NCI-H524 (cell line): ENCODE measurements at places on chromosomes 3 and 15.

DNA sequence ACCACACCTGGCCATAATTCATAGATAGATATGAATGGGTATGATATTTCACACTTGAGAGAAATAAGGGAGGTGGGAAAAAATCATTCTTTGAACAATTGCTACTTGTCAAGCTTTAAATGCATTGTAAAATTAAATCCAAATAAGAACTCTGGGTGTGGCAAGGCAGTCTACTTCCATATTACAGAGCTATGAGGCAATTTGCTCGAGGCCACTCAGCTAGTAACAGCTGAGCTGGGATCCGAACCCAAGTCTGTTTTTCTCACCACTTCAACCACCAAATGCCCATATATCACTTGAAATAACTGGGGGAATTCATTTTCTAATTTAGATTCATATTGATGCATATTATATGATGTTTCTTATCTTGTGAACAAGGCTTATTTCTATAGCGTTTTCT, 482.2 kb upstream of the ADAMTS9 start:
- DNase-seq = no peak

DNA sequence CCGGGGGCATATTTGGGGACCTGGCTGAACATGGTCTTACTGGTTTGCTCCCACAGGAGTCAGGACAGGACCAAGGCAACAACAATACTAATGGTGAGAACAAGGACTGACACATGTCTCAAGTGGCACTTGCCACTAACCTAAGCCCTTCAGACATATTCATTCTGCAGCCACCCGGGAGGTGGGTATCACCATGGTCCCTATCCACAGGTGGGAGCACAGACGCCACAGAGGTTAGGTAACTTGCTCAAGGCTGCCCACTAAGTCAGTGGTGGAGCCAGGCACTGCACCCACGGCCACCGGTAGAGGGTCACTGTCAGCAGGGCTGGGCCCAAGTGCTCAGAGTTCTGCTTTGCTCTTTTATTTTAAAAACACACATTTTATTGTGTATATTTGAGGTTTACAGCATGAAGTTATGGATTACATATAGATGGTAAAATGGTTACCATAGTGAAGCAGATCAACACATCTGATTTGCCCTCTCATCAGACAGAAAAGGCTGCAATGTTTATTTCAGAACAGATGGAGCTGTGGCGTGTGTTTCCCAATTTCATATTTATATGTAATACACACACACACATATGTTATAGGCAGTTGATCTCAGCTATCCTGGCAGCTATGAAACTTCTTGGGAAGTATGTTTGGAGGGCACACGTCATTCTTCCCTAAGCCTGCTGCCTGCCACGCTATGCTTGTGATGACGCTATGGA, 30.0 kb upstream of the SLC41A3 start:
- DNase-seq = no peak

GRCh38 chr3:64445109-64445943, 220.1 kb upstream of the PRICKLE2 start:
- DNase-seq = no peak

GRCh38 chr3:189014526-189014925, 157.2 kb upstream of the TPRG1 start:
- no peak for DNase-seq

DNA sequence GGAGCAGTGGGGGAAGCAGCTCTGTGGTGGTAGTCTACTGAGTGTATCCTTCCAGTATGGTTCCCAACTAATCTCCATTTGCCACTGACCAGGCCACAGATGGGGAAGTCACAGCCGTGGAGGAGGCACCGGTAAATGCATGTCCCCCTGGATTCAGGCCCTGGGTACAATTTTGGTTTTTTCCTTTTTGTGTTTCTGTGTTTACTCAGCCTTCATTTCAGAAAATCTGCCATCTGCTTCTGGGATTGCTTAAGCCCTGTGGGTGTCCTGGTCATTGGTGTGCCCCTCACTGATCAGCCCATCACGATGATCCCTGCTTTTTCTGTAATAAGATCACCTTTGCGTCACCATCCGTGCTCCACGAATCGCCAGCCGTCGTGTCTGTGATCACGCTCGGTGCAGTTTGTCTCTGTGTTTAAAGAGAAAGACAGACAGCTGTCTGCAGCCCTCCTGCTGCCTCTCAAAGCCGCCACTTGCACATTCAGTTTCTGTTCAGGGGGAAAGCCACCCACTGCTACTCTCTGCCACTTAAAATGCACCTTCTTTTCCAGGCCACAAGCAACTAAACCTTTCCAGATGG, 68.9 kb downstream of the DNASE1L3 start:
- peak; percentile 83 for DNase-seq

DNA sequence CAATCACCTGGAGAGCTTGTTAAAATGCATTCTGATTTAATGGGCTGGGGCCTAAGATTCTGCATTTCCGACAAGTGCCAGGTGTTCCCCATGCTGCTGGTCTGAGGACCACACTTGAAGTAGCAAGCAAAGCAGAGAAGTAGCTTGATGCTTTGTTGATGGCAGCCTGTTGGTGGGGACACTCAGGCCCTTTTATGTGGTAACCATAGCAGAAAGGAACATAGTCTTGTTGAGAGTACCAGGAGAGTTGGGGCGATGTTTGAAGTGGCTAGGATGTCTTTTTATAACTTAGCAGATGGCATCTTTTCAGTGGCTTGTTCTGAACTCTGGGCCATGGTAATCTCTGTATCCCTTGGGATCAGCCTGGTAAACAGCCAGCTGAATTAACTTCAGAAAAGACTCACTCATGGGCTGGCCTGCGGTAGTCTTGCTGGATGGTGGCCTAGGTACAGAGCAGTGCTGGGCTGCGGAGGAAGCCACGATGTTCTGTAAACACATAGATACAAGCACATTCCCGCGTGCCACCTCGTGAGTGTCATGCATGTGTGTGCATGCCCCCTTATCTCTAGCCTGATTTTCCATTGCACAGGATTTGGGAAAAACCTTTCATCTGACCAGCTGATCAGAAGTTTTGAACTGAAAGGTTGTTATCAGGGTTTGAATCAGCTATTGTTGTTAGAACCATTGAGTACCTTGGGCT, 292.4 kb upstream of the LRRFIP2 start:
- peak; percentile 76 for DNase-seq

DNA sequence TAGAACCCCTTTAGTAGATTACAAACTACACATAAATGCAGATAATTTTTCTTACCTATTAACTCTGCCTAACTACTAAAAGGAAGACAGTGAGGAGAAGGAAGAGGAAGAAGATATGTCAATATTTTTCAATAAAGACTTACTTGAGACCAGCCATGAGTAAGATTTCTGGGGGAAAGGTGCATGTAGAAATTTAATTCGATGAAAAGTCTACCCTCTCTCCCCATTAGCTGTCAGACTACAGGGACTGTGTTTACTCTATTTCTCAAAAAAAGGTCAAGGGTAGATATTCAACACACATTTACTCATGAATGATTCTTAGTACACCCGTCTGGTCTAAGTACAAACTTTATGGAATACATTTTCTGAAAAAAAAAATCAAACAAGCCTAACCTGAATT, 6.8 kb downstream of the TSPAN3 start:
- DNase-seq = no peak

DNA sequence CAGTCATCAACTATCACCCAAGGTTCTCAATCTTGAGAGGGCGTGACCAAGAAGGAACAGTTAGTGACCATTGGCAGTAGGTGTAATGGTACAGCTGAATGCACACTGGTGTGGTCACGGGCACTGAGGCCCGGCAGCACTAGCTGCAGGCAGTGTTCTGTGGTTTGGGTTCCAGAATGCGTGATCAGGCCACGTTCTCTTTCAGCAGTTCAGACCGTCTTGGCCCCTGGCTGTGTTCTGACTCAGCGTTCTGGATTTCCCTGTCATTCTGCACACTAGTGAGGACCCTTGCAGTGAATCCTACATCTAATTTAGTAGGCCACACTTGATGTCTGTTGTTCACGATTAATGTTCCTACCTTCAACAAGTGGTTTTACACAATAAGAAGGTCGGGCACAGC, 220.5 kb upstream of the SLCO3A1 start:
- no peak for DNase-seq

DNA sequence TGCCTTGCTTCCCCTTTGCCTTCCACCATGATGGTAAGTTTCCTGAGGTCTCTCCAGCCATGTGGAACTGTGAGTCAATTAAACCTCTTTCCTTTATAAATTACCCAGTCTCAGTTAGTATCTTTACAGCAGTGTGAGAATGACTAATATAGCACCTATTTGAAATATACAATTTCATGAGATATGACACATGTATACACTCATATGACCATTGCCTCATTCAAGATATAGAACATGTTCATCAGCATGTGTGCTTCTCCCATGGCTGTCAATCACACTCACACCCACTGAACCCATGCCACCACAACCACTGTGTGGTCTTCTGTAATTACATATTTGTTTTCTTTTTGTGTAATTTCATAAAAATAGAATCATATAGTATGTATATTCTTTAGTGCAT, 599.5 kb upstream of the EPHA6 start:
- DNase-seq = no peak

- no peak for DNase-seq
Observed at GRCh38 chr3:66620296-66620695, 119.5 kb upstream of the LRIG1 start.

GRCh38 chr3:112813723-112814171, 32.9 kb downstream of the CD200R1L start:
- DNase-seq = peak; percentile 76

GRCh38 chr3:16765661-16766060, 119.1 kb upstream of the PLCL2 start:
- DNase-seq = no peak

DNA sequence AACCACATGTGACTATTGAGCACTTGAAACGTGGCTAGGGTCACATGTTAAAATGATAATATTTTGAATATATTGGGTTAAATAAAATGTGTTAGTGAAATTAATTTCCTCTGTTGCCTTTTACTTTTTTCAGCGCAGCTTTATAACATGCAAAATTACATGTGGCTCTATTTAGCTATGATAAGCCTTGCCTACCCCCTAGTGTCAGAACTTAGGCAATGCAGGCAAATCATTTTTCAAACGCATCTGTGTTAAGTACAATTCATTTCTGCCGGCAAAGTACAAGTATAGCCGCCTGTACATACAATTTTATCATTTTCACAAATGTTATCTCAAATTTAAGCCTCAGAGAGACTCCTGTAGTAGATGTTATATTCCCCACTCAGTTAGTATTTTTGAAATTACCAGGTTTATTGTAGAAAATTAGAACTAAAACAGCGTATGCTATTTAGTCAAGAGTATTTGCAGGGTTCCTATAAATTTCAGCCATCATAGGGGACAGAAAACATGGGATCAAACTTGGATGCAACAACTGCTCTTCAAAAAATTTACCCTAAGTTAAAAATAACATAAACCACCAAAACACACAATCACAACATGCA, 56.1 kb downstream of the TAFA4 start:
- peak; percentile 78 for DNase-seq

GRCh38 chr15:31305375-31305774, 21.3 kb upstream of the KLF13 start:
- DNase-seq = no peak

- no peak for DNase-seq
Observed at GRCh38 chr3:20043825-20044224, 3.6 kb downstream of the KAT2B start.

- DNase-seq = no peak
Observed at GRCh38 chr3:69848113-69848512, 108.8 kb downstream of the MITF start.

- DNase-seq = no peak
Observed at GRCh38 chr15:58138106-58138505, at the start of gene AQP9. AQP9 (plus strand) TSS chr15:58138381; CDS start chr15:58138566, 185 bp downstream.

- DNase-seq = no peak
Observed at GRCh38 chr3:74693696-74694393, 79.4 kb upstream of the CNTN3 start.

- no peak for DNase-seq
Observed at GRCh38 chr3:194267744-194268653, 83.1 kb downstream of the CPN2 start.

DNA sequence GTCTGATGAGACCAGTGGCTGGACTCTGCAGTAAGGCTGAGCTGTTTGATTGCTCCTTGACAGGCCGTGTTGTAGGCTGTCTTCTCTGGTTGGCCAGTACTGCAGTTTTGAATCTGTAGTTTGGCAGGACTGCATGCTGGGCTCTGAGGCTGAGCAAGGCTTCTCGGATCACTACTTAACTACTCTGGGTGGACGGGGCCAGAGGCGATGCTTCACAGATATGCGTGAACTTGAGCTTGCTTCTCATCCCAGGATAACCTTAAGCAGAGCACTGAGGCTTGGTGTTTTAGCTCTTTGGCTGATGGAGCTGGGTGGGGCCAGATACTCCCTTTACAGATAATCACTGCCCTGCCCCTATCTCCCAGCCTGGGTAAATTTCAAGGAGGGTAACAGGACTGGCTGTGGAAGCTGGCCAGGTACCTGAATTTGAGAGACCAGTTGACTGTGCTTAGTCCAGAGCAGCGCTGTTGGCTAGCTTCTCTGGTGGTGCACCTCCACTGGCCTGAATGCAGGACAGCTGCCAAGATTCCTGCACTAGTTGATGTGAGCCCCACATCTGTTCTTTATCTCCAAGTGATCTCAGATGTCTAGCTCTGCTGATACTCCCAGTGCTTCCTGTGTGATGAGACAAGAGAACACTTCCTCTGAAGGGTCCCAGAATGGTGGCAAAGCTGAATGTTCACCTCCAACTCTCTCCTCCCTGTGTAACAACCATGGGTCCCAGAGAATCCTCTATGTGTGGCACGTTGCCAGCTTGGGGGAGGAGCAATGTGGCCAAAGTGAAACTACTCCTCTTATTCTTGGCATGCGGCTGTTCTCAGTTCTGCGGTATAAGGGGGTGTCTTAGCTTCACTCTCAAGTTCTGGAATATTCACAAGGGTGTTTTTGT, 37.9 kb downstream of the RPL39L start:
- DNase-seq = no peak

DNA sequence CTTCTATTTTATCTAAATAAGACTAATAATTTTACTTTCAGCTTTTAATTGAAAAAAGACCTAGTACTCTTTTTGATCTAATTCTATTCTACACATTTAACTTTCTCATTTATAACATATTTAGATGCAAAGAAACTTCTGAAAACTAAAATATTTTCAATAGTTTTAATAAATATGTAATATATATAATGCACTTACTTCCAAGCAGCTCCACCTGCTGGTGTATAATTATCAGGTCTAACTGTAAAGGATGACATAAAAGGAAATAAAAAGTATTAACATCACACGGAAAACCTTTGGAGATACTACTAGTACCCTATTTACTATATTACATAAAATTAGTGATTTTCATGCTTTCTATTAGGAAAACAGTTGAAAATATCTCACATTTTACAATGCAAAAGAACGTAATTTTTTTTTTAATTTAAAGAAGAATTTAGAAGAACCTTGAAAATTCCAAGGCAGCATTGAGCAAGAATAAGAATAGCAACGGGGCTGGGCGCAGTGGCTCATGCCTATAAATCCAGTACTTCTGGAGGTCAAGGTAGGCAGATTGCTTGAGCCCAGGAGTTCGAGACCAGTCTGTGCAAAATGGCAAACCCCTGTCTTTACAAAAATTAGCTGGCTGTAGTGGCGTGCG, 10.2 kb downstream of the PLSCR5 start:
- peak; percentile 30 for DNase-seq
